ENCODE measurements at places on chromosomes 7 and 10. TPM values are rescaled to one million over a fixed set of nuclear protein-coding genes. Genes with fewer than 3 reads are reported as not detected.

Gene EVX1
- total RNA-seq: not detected

Gene UPP1
- 100 TPM for total RNA-seq

Gene MMP21
- 0.10 TPM for total RNA-seq

Gene NPFFR1
- total RNA-seq: not detected

Gene FAM170B
- not detected for total RNA-seq

Gene RBM17
- total RNA-seq: 177 TPM

Gene CLRN3
- total RNA-seq: not detected

Gene CFAP43
- total RNA-seq: not detected

Gene MSMB
- not detected for total RNA-seq

Gene ZNF365
- total RNA-seq: not detected

Gene PLXDC2
- not detected for total RNA-seq

Gene FGL2
- total RNA-seq: 1.1 TPM

Gene HECTD2
- total RNA-seq: 3.1 TPM

Gene CLEC5A
- not detected for total RNA-seq

Gene NPY4R2
- total RNA-seq: not detected

Gene TEX36
- not detected for total RNA-seq

Gene MMD2
- not detected for total RNA-seq

Gene SMKR1
- 1.7 TPM for total RNA-seq

Gene ERVW-1
- not detected for total RNA-seq

Gene UPK3B
- total RNA-seq: 1.5 TPM

Gene ANKRD61
- not detected for total RNA-seq

Gene FAM221A
- 4.5 TPM for total RNA-seq

Gene AGR2
- not detected for total RNA-seq

Gene GIMAP6
- total RNA-seq: 109 TPM

Gene SSC4D
- 0.32 TPM for total RNA-seq

Gene TMEM60
- 15.9 TPM for total RNA-seq

Gene CDNF
- 0.85 TPM for total RNA-seq
